ENCODE measurements at places on chromosomes 5 and 9.

- no peak for DNase-seq
These were observed 41.0 kb downstream of the ESM1 start for GRCh38 chr5:54944364-54944763.

- DNase-seq, result no peak
These were observed 401.5 kb downstream of the EFNA5 start for GRCh38 chr5:107269256-107269655.

DNA sequence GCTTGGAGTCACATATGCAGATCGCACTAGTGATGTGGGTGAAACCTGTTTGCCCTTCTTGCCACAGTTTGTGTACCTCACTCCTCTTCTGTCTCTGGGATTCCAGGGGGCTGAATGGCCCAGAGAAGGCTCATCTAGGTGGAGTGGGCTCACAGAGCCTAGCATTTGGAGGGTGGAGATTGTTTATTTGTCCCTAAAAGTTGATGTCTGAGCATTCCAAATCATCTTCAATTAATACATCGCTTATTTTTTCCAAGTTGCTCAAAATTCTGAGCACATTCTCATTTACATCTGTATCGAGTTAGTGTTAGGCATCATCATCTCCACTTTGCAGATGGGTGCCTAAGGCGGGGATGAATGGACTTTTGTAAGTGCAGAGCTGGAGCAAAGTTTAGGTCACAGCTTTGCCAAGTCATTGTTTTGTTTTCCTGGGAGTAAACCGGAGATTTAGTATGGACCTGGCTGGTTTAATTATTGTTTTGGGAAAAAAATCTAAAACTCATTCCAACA lies 2.0 kb downstream of the ABL1 start:
- DNase-seq, result no peak

GRCh38 chr5:55073211-55073610 lies 29.2 kb upstream of the GZMA start:
- DNase-seq, result no peak

DNA sequence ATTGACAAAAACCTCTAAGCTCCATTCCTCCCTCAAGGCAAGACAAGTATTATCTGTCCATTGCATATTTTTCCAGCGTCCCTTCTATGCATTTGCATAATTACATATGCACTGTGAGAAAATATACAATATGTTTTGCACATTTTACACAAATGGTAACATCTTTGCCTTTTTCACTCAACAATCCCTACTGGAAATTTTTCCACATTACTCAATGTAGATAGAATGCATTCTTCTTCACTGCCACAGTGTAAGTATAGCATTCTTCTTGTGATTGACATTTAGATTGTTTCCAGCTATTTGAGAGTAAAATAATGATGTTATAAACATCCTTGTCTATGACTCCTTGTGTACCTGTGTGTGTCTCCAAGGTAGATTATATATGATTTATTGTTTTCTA lies 205.0 kb downstream of the SLIT3 start:
- no peak for DNase-seq

DNA sequence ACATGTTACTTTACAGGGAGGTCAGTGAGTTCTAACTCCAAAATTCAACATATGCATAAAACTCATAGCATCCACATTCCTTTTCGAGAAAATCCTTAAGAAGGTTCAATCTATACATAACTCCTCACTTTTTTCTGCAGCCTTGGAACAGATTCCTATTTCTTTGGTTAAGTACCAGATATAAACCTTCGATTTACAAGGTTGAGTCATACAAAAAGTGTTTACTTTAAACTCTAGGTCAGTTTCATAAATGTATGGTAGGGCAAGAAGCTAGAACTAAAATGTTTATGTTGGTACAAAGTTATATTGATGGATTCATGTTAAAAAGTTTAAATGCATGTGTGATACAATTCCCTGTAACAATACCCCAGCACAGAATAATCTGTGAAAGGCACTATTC lies 19.4 kb downstream of the CDKN2AIPNL start:
- DNase-seq, result no peak

GRCh38 chr9:12640866-12641636 lies 52.1 kb upstream of the TYRP1 start:
- DNase-seq, result no peak

DNA sequence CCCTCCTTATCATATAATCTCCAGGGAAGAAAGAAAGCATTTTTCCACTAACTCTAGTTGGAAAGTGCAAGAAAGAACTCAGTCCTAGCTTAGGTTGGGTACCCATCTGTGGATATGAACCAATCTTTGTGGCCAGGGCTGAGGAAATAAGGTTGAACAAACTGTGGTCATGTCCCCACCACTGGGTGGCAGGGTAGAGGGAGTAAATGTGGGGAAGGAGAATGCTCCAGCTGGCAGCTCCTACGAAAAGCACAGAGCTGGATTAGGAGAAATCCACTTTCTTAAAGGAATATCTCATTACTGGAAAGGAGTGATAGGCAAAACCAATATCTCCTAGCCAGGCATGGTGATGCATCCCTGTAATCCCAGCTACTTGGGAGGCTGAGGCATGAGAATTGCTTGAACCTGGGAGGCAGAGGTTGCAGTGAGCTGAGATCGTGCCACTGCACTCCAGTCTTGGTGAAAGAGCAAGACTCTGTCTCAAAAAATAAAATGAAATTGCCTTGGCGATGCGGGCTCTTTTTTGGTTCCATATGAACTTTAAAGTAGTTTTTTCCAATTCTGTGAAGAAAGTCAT lies 175.1 kb downstream of the CCDC192 start:
- no peak for DNase-seq

- DNase-seq, result no peak
These were observed 52.6 kb downstream of the MTX3 start for GRCh38 chr5:79938468-79938867.

DNA sequence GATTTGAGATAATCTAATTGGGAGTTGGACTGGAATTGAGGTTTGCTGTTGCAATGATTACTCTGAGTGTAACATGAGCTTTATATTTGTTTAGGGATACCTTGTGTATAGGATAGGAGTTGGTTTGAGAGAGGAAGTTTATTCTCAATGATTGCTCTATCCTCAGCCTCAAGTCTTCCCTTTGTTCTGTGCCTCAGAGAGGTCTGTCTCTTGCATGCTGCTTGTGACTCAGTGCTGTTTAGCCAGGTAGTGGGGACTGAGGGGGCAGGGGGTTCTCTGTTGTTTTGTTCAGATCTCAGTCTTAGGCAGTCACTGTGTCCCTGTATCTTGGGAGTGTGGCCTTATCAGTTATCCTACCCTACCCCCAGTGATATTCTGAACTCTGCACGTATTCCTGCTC lies 192.1 kb downstream of the SPATA31D1 start:
- no peak for DNase-seq

DNA sequence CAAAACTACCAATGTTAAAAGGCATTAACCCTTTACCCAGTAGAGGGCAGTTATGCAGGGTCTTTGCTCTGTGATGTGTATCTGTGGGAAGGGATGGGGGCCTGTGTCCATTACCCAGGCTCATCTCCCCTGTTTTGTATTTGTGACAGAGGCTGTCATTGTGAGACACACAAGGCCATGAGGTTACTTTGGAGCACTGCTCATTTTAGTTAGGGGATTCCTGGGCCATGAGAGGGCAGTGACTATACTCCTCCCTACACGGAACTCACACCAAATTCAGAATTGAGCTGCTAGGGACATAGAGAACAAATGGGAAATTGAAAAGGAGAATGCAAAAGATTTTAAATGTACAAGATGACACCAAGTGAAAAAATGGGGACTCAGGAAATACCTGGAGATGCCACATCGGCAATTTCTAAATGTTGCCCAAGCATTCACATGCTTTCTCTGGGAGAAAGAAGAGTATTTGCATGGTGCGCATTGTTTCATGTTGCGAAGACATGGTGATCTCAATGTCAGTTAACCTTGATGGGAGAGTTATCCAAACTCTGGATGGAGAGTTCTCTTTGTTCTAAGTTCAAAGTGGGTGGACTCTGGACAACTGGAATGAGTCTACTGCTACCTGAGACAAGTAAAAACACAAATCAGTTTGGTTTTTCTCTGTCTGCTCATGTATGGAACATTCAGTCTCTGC lies 32.5 kb downstream of the C9orf152 start:
- DNase-seq, result no peak

- no peak for DNase-seq
These were observed 79.2 kb downstream of the DNAH5 start for GRCh38 chr5:13865312-13865711.

DNA sequence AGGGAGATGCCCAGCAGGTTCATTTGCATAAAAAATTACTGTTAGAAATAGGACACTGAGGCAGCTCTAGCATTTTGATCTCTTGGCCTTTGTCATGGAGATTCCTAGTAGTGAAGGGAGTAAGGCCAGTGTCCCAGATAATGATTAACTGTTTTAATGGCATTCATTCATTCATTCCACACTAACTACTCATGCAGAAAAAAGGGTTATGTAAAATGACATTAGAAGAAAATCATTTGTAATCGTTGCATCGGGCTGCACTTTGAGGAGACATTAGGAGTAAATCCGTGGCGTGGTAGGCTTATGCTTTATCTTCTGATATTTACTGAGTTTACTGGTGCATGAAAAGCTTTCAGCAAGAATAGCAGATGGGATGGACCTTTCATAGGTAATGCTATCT lies 82.6 kb upstream of the GRHPR start:
- DNase-seq, result no peak

DNA sequence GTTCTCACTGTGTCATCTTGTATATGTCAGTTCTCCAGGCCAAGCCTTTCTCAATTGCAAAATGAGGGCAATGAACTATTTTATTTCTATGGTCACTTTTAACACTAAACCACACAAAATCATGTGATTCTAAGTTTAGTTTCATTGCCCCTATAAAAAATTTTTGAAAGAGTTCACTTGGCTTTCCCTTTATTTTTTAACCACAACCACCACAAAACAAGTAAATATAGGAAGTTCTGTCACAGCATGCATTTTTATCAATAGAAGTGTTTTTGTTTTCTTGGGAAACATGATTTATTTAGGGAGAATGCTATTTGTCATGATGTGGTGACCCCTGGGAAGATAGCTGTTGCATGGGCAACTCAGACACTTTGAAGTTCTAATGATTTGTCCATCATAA lies 169.1 kb downstream of the CSNK1G3 start:
- DNase-seq, result no peak

- no peak for DNase-seq
These were observed 221.2 kb downstream of the TMEM167A start for GRCh38 chr5:82855893-82856550.

GRCh38 chr5:160793530-160793899 lies 58.5 kb downstream of the ATP10B start:
- no peak for DNase-seq

GRCh38 chr5:139745800-139746690 lies 49.6 kb upstream of the PSD2 start:
- no peak for DNase-seq
